CD14-positive monocyte (primary cell): ENCODE measurements at places on chromosomes 2 and 18. TPM values are rescaled to one million over a fixed set of nuclear protein-coding genes. Genes with fewer than 3 reads are reported as not detected.
A peak's percentile ranks its signal among the peaks of the same experiment; 100 is the strongest.

FEV gene
- polyA plus RNA-seq = not detected

DNA sequence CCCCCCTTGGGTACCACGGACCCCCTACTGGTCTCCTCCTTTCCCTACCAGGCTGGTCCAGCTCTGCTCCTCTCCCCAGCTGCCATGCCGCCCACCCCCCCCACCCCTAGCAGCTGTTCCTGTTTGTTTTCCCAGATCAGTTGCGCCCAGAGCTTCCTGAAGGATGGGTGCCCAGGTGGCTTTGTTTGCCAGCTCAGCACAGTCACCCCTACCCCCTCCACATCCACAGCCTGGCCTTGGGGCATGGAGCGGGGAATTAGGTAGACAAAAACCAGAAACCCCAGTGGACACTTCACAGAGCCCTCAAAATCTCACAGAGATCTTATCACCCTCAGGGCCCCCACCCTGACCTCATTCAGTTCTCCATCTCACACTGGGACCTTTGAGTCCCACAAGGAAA lies 3.7 kb upstream of the CRYBA2 start:
- no peak for DNase-seq
- no peak overlapping the region for H3K4me3 ChIP-seq
- no peaks in the 10 kb centered on the region for H3K36me3 ChIP-seq
- no peak overlapping the region for H3K27ac ChIP-seq
- peaks cover 58% of the 10 kb centered on the region for H3K27me3 ChIP-seq

GRCh38 chr2:137155356-137156104 lies 390.2 kb downstream of the THSD7B start:
- no peak overlapping the region for H3K4me3 ChIP-seq
- H3K27me3 ChIP-seq = no peaks in the 10 kb centered on the region
- no peak overlapping the region for H3K27ac ChIP-seq
- no peaks in the 10 kb centered on the region for H3K4me1 ChIP-seq

GRCh38 chr18:4084382-4084900 lies 370.7 kb downstream of the DLGAP1 start:
- H3K4me1 ChIP-seq = no peaks in the 10 kb centered on the region
- no peaks in the 10 kb centered on the region for H3K27me3 ChIP-seq
- H3K27ac ChIP-seq = no peak overlapping the region

- H3K27ac ChIP-seq = peak overlapping the region; percentile 41
- no peaks in the 10 kb centered on the region for H3K27me3 ChIP-seq
- H3K4me1 ChIP-seq = peaks cover 12% of the 10 kb centered on the region
- H3K4me3 ChIP-seq = no peak overlapping the region
- H3K36me3 ChIP-seq = no peaks in the 10 kb centered on the region
Measured at GRCh38 chr18:21177822-21178221, 64.2 kb upstream of the GREB1L start.
